Keratinocyte (primary cell): ENCODE measurements at places on chromosomes 12 and 14.

- no peak for DNase-seq
- H3K4me1 ChIP-seq, result peaks cover 29% of the 10 kb centered on the region
- no peak overlapping the region for H3K4me3 ChIP-seq
Measured at GRCh38 chr14:103537175-103537990, 8.4 kb downstream of the TRMT61A start.

DNA sequence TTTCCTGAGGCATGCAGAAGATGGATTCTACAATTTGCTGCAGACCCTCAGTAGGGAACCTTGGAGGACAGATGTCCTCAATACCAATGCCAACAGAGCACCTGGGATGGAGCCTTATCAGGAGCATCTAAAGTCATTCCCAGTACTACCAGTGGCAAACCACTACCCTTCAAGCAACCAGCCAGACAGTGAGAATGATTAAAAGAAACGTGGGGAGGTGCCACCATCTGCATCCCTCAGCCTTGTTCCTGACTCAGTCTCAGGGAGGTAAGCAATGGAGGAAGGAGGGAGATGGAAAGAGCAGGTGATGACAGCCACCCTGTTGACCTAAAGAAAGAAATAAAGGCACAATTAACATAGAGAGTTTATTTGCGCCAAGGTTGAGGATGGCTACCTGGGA, 175.2 kb upstream of the GRIN2B start:
- no peaks in the 10 kb centered on the region for H3K36me3 ChIP-seq
- H3K27me3 ChIP-seq, result no peaks in the 10 kb centered on the region
- H3K27ac ChIP-seq, result no peak overlapping the region
- DNase-seq, result no peak

GRCh38 chr12:28313631-28314030, 123.4 kb downstream of the CCDC91 start:
- no peaks in the 10 kb centered on the region for H3K36me3 ChIP-seq
- no peak overlapping the region for H3K27ac ChIP-seq
- no peak for DNase-seq

- no peaks in the 10 kb centered on the region for H3K4me1 ChIP-seq
- no peak for DNase-seq
- no peaks in the 10 kb centered on the region for H3K36me3 ChIP-seq
- no peak overlapping the region for H3K27ac ChIP-seq
- H3K27me3 ChIP-seq, result no peaks in the 10 kb centered on the region
Measured at GRCh38 chr14:91068642-91069041, 8.2 kb upstream of the RPS6KA5 start.

- no peaks in the 10 kb centered on the region for H3K27me3 ChIP-seq
- no peak for DNase-seq
Measured at GRCh38 chr14:102690509-102691286, 86.6 kb upstream of the TRAF3 start.

DNA sequence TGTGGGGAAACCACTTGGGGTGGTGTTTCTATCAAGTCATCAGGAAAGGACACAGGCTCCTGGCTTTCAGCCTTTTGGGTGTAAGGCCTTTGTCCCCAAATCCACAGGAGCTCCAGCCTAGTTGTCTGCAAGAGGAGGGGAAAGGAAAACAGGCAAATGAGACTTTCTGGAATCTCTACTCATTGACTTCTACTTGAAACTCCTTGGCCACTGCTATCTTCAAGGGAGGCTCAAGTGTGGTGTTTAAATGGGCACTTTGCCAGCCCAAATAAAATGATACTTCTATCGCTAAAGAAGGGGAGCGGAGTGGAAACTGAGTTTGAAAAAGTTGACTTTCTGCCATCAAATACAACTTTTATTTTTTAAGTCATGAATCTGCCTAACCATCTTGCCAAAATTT, 445.9 kb upstream of the RGS6 start:
- H3K4me1 ChIP-seq, result peaks cover 7% of the 10 kb centered on the region
- no peak overlapping the region for H3K27ac ChIP-seq
- no peak for DNase-seq
- no peaks in the 10 kb centered on the region for H3K27me3 ChIP-seq
- no peak overlapping the region for H3K4me3 ChIP-seq

- DNase-seq, result no peak
- no peaks in the 10 kb centered on the region for H3K36me3 ChIP-seq
- no peaks in the 10 kb centered on the region for H3K27me3 ChIP-seq
Measured at GRCh38 chr14:37143475-37143874, 28.9 kb downstream of the SLC25A21 start.

DNA sequence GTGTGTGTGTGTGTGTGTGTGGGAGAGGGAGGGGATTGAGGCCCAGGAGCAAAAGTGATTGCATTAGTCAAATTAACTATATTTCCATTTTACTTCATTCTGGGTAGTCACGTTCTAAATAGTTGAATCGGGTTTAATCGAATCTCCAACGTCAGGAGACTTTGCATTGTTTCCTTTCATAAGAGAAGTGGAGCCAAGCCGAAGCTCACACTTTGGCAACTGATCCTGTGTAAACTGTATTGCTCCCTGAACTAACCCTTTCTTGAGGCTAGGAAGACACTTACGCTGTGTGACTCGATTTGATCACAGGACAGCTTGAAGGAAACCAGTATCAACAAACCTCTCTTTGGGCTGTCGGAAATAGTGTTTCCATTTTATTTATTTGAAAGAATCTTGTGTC, 363.4 kb upstream of the ATP2B1 start:
- H3K36me3 ChIP-seq, result no peaks in the 10 kb centered on the region
- no peak overlapping the region for H3K27ac ChIP-seq
- no peak overlapping the region for H3K4me3 ChIP-seq
- no peaks in the 10 kb centered on the region for H3K4me1 ChIP-seq

DNA sequence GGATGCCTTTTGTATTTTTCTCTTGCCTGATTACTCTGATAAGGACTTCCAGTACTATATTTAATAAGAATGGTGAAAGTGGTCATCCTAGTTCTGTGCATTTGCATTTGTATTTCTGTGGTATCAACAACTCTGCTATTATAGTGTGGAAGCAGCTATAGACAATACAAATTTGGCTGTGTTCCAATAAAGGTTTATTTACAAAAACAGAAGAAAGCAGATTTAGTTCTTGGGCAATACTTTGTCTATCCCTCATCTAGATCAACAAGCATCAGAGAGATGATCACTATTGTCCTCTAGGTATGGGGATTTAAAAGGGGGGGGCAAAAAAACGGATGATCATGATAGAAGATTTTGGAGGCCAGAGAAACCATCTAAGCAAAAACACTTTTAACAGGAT, 19.1 kb upstream of the BTG1 start:
- no peaks in the 10 kb centered on the region for H3K27me3 ChIP-seq
- peaks cover 12% of the 10 kb centered on the region for H3K4me1 ChIP-seq
- no peaks in the 10 kb centered on the region for H3K36me3 ChIP-seq
- no peak for DNase-seq
- H3K4me3 ChIP-seq, result no peak overlapping the region

DNA sequence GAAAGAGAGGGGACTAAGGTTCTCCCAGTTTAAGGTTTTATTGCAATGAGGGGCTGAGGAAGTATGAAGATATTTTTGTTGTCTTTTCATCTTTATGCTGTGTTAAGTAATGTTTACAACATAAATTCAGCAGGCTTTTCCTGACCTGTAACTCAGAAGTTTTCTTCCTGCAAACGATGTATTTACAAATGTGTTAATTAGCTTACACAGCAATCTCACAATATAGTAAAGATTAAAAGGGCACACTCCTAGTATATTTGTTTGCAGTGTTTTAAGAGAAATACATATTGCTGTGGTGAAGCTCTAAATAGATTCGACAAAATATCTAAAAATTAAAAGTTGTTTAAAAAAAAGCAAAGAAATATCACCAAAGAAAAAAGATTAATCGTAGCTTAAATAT, 55.7 kb downstream of the OR11H12 start:
- no peak overlapping the region for H3K4me3 ChIP-seq
- H3K4me1 ChIP-seq, result no peaks in the 10 kb centered on the region
- H3K27ac ChIP-seq, result no peak overlapping the region
- H3K27me3 ChIP-seq, result no peaks in the 10 kb centered on the region
- no peaks in the 10 kb centered on the region for H3K36me3 ChIP-seq

DNA sequence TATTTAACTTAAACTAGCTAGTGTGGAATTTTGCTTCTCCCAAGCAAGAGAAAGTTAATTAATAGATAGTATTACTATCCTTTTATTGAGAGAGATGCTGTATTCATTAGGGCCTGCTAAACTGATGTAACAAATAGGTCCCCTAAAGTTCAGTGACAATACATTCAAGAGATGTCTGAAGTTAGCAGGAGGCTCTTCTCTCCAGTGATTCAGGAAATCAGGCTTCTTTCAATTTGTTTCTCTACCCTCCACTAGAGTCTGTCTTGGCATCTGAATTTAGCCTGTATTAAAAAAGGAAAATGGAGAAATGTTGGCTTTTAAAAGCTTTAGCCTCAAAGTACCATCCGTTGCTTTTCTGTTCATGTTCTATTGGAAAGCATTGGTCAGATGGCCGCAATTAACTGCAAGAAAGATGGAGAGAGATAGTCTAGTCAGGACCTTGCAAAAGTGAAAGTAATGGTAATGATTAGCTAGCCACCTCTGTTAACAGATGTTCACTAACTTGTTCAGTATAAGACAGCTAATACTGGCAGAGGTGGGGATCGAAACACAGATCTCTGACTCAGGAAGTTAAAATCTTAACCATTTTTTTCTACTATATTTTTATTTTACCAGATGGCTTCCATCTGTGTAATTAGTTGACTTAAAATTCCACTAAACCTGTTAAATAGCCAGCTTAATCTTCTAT, 786.8 kb downstream of the TMTC2 start:
- H3K4me3 ChIP-seq, result no peak overlapping the region
- DNase-seq, result no peak
- no peak overlapping the region for H3K27ac ChIP-seq
- H3K36me3 ChIP-seq, result no peaks in the 10 kb centered on the region
- H3K27me3 ChIP-seq, result no peaks in the 10 kb centered on the region
- no peaks in the 10 kb centered on the region for H3K4me1 ChIP-seq

DNA sequence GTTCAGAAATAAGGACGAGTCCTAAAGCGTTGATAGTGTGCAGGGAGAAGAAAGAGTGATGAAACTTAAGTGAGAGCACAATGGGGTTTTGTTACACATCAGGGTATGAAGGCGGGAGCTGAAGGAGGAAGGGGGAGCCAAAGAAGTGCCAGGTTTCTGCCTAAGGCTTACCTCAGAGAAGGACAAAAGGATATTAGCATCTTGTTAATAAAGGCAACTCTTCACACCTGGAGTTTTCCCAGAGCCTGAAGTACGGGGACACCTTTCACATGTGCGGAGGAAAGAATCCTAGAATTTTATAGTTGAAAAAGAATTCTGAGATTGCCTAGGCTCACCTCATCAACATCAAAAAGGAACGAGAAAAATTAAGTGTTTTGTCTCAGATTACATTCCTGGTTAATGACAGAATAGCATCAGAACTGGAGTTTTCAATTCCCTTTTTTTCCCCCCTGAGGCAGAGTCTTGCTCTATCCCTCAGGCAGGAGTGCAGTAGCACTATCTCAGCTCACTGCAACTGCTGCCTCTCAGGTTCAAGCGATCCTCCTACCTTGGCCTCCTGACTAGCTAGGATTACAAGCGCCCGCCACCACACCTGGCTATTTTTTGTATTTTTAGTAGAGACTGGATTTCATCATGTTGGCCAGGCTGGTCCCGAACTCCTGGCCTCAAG, 2.2 kb upstream of the SAV1 start:
- H3K36me3 ChIP-seq, result no peaks in the 10 kb centered on the region
- peaks cover 29% of the 10 kb centered on the region for H3K4me1 ChIP-seq
- H3K27me3 ChIP-seq, result no peaks in the 10 kb centered on the region
- H3K27ac ChIP-seq, result no peak overlapping the region

DNA sequence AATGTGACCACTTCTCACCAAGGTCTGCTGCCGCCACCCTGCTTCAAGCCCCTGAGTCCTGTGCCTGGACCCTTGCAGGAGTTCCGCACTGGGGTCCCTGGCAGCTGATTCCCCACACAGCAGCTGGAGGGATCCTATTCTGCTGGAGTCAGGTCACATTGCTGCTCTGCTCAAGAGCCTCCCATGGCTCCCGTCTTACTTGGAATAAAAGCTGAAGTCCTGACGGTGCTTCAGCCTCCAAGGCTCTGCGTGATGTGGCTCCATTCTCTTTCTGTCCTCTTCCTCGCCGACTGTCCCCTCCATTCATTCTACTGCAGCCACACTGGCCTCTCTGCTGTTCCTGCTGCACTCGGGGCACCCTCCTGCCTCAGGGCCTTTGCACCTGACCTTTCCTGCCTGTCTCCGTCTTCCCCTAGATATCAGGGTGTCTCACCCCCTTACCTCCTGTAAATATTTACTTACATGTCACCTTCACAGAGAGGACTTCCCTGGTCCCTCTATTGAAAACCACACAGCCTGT, 7.6 kb upstream of the SDSL start:
- peaks cover 12% of the 10 kb centered on the region for H3K27me3 ChIP-seq
- no peak overlapping the region for H3K27ac ChIP-seq
- DNase-seq, result no peak

- H3K36me3 ChIP-seq, result no peaks in the 10 kb centered on the region
- no peak overlapping the region for H3K27ac ChIP-seq
- no peak for DNase-seq
- no peaks in the 10 kb centered on the region for H3K4me1 ChIP-seq
- H3K4me3 ChIP-seq, result no peak overlapping the region
- no peaks in the 10 kb centered on the region for H3K27me3 ChIP-seq
Measured at GRCh38 chr12:92493816-92494215, 209.0 kb upstream of the PLEKHG7 start.

DNA sequence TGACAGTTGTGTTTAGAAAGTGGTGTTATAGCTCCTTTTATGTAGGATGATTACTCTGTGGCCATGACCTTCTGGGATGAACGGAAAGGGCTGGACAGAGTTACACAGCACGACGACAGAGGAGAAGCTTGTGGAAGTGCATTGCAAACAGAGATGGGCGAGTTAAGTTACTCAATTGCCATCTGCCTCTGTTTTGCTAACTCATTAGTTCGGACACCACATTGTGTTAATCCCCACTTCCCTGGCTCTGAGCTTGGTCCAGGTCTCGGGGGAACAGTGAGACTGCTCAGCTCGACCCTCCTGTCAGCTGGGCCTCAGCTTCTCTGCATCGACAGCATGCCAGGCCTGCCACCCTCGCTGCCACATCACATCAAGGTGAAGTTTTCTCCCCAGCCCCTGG, 408.0 kb downstream of the ZFP36L1 start:
- H3K36me3 ChIP-seq, result no peaks in the 10 kb centered on the region
- H3K27ac ChIP-seq, result no peak overlapping the region
- H3K27me3 ChIP-seq, result no peaks in the 10 kb centered on the region
- no peak for DNase-seq
- no peak overlapping the region for H3K4me3 ChIP-seq
- peaks cover 11% of the 10 kb centered on the region for H3K4me1 ChIP-seq

DNA sequence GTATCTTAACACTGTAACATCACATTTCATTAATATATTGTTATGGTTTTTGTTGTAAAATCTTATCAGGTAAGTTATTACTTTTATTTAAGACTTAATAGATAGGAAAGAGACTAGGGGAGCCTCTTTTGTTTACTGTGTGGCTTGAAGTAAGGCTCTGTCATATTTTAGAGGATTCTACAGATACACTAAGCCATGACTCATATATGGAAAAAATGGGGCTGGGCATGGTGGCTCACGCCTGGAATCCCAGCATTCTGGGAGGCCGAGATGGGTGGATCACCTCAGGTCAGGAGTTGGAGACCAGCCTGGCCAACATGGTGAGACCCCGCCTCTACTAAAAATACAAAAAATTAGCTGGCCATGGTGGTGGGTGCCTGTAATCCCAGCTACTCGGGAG, 23.6 kb upstream of the NPFF start:
- H3K4me1 ChIP-seq, result peaks cover 2% of the 10 kb centered on the region
- H3K36me3 ChIP-seq, result peaks cover 7% of the 10 kb centered on the region
- no peak overlapping the region for H3K4me3 ChIP-seq
- no peak for DNase-seq
- H3K27me3 ChIP-seq, result no peaks in the 10 kb centered on the region
